A549 treated with RU486 at 1 μM for 4 hours (cell line): ENCODE measurements at places on chromosomes 6 and 20. TPM values are rescaled to one million over a fixed set of nuclear protein-coding genes. Genes with fewer than 3 reads are reported as not detected.

PRICKLE4 gene
- 0.61 to 1.3 TPM (median 0.63 TPM) in 3 of 5 replicates, not detected in the others for total RNA-seq

PM20D2 gene
- total RNA-seq = 5.7 to 13.9 TPM (median 13.3 TPM) in 5 replicates

F13A1 gene
- not detected in 5 replicates for total RNA-seq

CRYBG1 gene
- total RNA-seq = 0.27 to 1.0 TPM (median 0.72 TPM) in 5 replicates

C6orf52 gene
- 1.2 to 2.3 TPM (median 2.1 TPM) in 5 replicates for total RNA-seq

VSTM2L gene
- total RNA-seq = 6.1 to 10.0 TPM (median 7.4 TPM) in 5 replicates

SIRPA gene
- total RNA-seq = 25.2 to 32.2 TPM (median 27.7 TPM) in 5 replicates

ADTRP gene
- 0.37 to 1.0 TPM (median 0.64 TPM) in 5 replicates for total RNA-seq

TPD52L1 gene
- total RNA-seq = 43.8 to 50.6 TPM (median 47.9 TPM) in 5 replicates

GINS1 gene
- 21.7 to 35.7 TPM (median 34.4 TPM) in 5 replicates for total RNA-seq

ORC3 gene
- total RNA-seq = 12.9 to 19.8 TPM (median 18.1 TPM) in 5 replicates

GDAP1L1 gene
- total RNA-seq = 0.13 TPM in 1 of 5 replicates, not detected in the others

MAS1 gene
- total RNA-seq = not detected in 5 replicates

THBS2 gene
- 0.02 TPM in 1 of 5 replicates, not detected in the others for total RNA-seq

TFAP2D gene
- total RNA-seq = not detected in 5 replicates

ZBP1 gene
- total RNA-seq = 0.07 to 0.10 TPM in 2 of 5 replicates, not detected in the others

LIN28B gene
- 1.4 to 2.0 TPM (median 1.7 TPM) in 5 replicates for total RNA-seq

HSPA1B gene
- total RNA-seq = 120 to 260 TPM (median 177 TPM) in 5 replicates

SLC17A1 gene
- total RNA-seq = 0.08 to 0.10 TPM in 2 of 5 replicates, not detected in the others

ARMC2 gene
- 1.7 to 3.0 TPM (median 1.9 TPM) in 5 replicates for total RNA-seq

GJA10 gene
- not detected in 5 replicates for total RNA-seq

WASF1 gene
- total RNA-seq = 7.3 to 14.4 TPM (median 12.1 TPM) in 5 replicates

DSN1 gene
- total RNA-seq = 19.2 to 28.1 TPM (median 25.2 TPM) in 5 replicates

HTR1E gene
- not detected in 5 replicates for total RNA-seq

SEMG1 gene
- not detected in 5 replicates for total RNA-seq

STMND1 gene
- total RNA-seq = not detected in 5 replicates

SLC22A16 gene
- total RNA-seq = not detected in 5 replicates

SULF2 gene
- total RNA-seq = 20.7 to 25.8 TPM (median 21.3 TPM) in 5 replicates

WFDC5 gene
- total RNA-seq = not detected in 5 replicates

LHFPL5 gene
- 0.05 TPM in 1 of 5 replicates, not detected in the others for total RNA-seq

GSTA2 gene
- not detected in 5 replicates for total RNA-seq

NR2E1 gene
- 0.03 TPM in 1 of 5 replicates, not detected in the others for total RNA-seq

ASIP gene
- not detected in 5 replicates for total RNA-seq

GRM4 gene
- 0.05 to 0.10 TPM (median 0.07 TPM) in 3 of 5 replicates, not detected in the others for total RNA-seq

FKBP1A gene
- total RNA-seq = 447 to 554 TPM (median 504 TPM) in 5 replicates

PLCG1 gene
- total RNA-seq = 24.5 to 48.9 TPM (median 37.0 TPM) in 5 replicates

IL20RA gene
- total RNA-seq = 0.03 TPM in 1 of 5 replicates, not detected in the others

RIPOR3 gene
- 0.05 to 0.10 TPM (median 0.06 TPM) in 3 of 5 replicates, not detected in the others for total RNA-seq

GSTA3 gene
- not detected in 5 replicates for total RNA-seq

BPIFA3 gene
- not detected in 5 replicates for total RNA-seq

PGC gene
- not detected in 5 replicates for total RNA-seq

GPLD1 gene
- 1.1 to 1.3 TPM (median 1.1 TPM) in 5 replicates for total RNA-seq

TNFRSF6B gene
- total RNA-seq = 0.46 to 1.2 TPM (median 0.60 TPM) in 5 replicates

KCNQ5 gene
- 1.7 to 2.1 TPM (median 1.8 TPM) in 5 replicates for total RNA-seq

LTB gene
- total RNA-seq = 0.25 to 0.57 TPM (median 0.49 TPM) in 4 of 5 replicates, not detected in the other
